Activated T-helper 1 cell treated with anti-CD3 and anti-CD28 coated beads, Interleukin-12 subunit alpha, Interleukin-12 subunit beta, Interleukin-2, Interleukin-4 antibody, amounts not matched to agents 30 ng/mL and 10 ng/mL and 1 ng/mL, durations not matched to agents 14 hours and 24 hours and 36 hours (primary cell): ENCODE measurements at places on chromosomes 3 and 15.

- DNase-seq, result no peak
These were observed 112.6 kb downstream of the DNAJB8 start for GRCh38 chr3:128353991-128354687.

GRCh38 chr3:159482241-159482993 lies 506.2 kb upstream of the IL12A start:
- DNase-seq, result no peak

DNA sequence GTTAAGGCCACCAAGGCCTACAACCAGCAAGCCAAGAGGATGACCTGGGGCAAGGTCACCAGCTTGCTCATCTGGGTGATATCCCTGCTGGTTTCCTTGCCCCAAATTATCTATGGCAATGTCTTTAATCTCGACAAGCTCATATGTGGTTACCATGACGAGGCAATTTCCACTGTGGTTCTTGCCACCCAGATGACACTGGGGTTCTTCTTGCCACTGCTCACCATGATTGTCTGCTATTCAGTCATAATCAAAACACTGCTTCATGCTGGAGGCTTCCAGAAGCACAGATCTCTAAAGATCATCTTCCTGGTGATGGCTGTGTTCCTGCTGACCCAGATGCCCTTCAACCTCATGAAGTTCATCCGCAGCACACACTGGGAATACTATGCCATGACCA lies 3.6 kb downstream of the CXCR6 start:
- no peak for DNase-seq

- no peak for DNase-seq
These were observed 81.2 kb downstream of the SCAPER start for GRCh38 chr15:76823890-76824289.

GRCh38 chr3:113947372-113948014 lies at the start of gene ZDHHC23:
ZDHHC23 (plus strand) TSS chr3:113948013; CDS start chr3:113948803, 790 bp downstream.
- DNase-seq, result peak; percentile 66

GRCh38 chr3:141030296-141030695 lies 20.9 kb upstream of the SPSB4 start:
- DNase-seq, result no peak
